Uterus (tissue), 4 donors: ENCODE measurements at places on chromosomes 7 and 10. TPM values are rescaled to one million over a fixed set of nuclear protein-coding genes. Genes with fewer than 3 reads are reported as not detected.

The KRIT1 gene
- 161 TPM for total RNA-seq

The CHAT gene
- not detected for total RNA-seq

The LIPM gene
- not detected for total RNA-seq

DNA sequence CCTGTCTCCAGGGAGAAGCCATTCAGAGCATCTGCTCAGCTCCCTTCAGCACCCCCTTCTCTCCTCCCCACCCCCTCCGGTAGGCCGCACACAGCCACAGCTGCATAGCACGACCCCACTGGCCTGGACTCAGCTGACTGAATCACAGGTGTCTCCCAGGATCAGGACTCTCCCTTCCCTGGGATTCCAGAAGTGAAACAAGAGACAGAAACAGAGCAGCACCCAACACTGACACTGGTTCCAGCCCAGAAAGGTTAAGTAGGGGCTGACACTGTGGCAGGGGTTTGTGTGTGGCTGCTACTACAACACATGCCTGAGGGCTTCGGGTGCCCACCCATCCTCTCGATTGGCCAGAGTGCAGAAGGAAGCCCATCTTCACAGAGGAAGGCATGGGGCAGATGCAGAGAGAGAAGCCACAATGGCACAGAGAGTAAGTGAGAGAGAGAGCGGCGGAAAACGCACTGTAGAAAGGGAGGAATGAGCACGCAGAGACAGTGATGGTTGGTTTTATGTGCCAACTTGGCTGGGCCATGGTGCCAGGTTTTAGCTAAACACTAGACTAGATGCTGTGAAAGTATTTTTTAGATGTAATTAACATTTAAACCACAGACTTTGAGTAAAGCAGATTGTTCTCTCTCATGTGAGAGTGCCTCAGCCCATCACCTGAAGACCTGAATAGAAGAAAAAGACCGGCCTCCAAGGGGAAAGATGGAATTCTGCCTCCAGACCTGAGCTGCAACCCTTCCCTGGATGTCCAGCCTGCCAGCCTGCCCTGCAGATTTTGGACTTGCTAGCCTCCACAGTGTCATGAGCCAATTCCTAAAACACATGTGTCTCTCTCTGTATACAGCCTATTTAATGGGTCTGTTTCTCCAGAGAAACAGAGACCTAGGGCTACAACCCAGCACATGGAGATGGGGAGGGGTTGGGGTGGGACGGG lies 107.5 kb downstream of the GRB10 start:
- DNase-seq: no peak
- H3K4me1 ChIP-seq: no peaks in the 10 kb centered on the region
- H3K27me3 ChIP-seq: no peaks in the 10 kb centered on the region
- H3K36me3 ChIP-seq: no peaks in the 10 kb centered on the region
- H3K27ac ChIP-seq: peak overlapping the region; percentile 46

- no peaks in the 10 kb centered on the region for H3K36me3 ChIP-seq
- H3K4me1 ChIP-seq: no peaks in the 10 kb centered on the region
- H3K4me3 ChIP-seq: peak overlapping the region; percentile 27
- DNase-seq: no peak
- no peak overlapping the region for H3K27ac ChIP-seq
These were observed 62.9 kb upstream of the FAM171A1 start for GRCh38 chr10:15433850-15434537.

The ABCB8 gene
- total RNA-seq: 54.3 TPM

DNA sequence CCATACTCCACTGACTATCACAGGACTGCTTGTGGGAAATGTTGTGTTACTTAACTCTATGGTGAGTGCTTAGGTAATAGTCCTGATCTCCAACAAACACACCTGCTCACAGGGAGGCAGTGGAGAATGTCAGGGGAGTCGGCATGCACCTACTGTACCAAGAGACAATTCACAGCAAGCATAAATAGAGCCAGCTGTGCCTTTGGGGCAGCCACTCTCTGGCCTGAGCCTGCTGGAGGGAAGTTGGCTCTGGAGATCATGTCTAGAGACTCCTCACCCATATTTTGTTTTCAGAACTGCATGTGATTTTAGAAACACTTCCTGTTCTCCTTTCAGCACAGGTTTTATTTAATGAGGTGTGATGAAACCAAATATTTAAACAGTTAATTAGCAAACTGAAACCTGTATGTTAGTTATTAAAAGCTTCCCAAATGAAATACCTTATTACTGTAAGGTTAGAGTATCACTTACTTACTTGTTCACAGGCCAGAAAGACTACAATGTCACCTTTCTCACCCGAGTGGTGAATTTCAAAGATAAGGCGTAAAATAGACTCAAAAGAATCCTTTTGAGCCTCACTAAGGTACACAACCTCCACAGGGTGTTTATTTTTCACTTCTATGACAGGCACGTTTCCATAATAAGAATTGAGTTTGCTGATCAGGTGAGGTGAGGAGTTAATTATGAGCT lies 21.8 kb downstream of the DHX32 start:
- H3K36me3 ChIP-seq: no peaks in the 10 kb centered on the region
- H3K27me3 ChIP-seq: no peaks in the 10 kb centered on the region
- H3K4me3 ChIP-seq: no peak overlapping the region
- H3K27ac ChIP-seq: no peak overlapping the region

The TMEM184A gene
- total RNA-seq: 0.29 TPM

The GPR146 gene
- 25.0 TPM for total RNA-seq

GRCh38 chr7:105849122-105849855 lies 27.1 kb downstream of the ATXN7L1 start:
- DNase-seq: no peak
- no peaks in the 10 kb centered on the region for H3K36me3 ChIP-seq
- no peak overlapping the region for H3K4me3 ChIP-seq

The DGKI gene
- 5.2 TPM for total RNA-seq

GRCh38 chr10:3172081-3172445 lies 519 bp downstream of the PITRM1 start:
- no peak for DNase-seq
- H3K4me3 ChIP-seq: peak overlapping the region; percentile 71
- H3K36me3 ChIP-seq: no peaks in the 10 kb centered on the region
- peaks cover 8% of the 10 kb centered on the region for H3K4me1 ChIP-seq

The TMEM106B gene
- total RNA-seq: 65.4 TPM

GRCh38 chr10:101967119-101967518 lies 88.9 kb downstream of the ARMH3 start:
- H3K27me3 ChIP-seq: no peaks in the 10 kb centered on the region
- H3K36me3 ChIP-seq: no peaks in the 10 kb centered on the region
- H3K27ac ChIP-seq: no peak overlapping the region

The AOAH gene
- total RNA-seq: 10.8 TPM

The GJD4 gene
- not detected for total RNA-seq

DNA sequence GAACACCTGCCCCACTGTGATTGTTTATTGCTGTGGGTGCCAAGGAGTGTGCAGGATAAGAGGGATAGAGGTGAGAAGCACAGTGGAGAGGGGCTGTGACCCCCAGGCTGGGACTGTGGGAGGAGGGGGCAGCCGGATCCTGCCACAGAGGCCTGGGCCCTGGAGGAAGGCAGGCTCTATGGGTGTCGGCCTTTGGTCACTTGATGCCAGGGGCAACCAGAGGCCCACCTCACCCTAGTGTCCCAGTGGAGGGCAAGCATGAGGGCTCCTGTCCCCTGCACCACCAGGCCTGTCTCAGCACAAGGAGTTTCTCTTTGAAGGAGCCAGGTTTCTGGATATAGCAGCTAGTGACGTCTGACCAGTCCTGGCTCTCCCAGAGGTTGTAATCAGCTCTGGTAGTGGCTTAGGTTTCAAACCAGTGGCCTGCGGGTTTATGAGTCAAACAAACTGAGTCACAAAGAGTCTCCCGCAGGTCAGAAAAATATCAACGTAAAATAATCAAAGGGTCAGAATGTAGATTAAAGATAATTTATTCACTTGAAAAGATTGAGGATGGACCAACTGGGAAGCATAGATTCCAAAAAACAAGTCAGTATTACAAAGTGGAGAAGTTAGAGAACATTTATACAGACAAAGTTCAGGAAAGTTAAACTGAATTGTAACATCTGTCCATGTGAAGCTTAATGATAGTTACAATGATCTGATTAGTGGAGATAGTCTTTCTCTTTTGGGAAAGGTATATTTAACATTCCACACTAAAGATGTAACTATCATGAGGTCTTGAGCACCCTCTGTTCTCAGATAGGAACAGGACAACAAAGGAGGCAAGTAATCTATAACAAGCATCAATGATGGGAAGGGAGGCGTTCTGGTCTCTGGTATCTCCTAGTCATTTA lies 37.2 kb upstream of the ZNF488 start:
- no peak overlapping the region for H3K27ac ChIP-seq
- DNase-seq: no peak
- no peaks in the 10 kb centered on the region for H3K36me3 ChIP-seq
- no peaks in the 10 kb centered on the region for H3K4me1 ChIP-seq
- no peaks in the 10 kb centered on the region for H3K27me3 ChIP-seq
